ENCODE measurements at places on chromosomes 1 and 21.
A peak's percentile ranks its signal among the peaks of the same experiment; 100 is the strongest.

- no peak for DNase-seq
Measured at GRCh38 chr1:230913496-230913895, 45.2 kb upstream of the C1orf198 start.

- peak; percentile 2 for DNase-seq
Measured at GRCh38 chr1:153357853-153358690, at the start of gene S100A9. Gene S100A9 (plus strand): TSS chr1:153357854. CDS start chr1:153358284, 430 bp downstream.

- no peak for DNase-seq
Measured at GRCh38 chr1:58927041-58927721, 143.3 kb upstream of the JUN start.

DNA sequence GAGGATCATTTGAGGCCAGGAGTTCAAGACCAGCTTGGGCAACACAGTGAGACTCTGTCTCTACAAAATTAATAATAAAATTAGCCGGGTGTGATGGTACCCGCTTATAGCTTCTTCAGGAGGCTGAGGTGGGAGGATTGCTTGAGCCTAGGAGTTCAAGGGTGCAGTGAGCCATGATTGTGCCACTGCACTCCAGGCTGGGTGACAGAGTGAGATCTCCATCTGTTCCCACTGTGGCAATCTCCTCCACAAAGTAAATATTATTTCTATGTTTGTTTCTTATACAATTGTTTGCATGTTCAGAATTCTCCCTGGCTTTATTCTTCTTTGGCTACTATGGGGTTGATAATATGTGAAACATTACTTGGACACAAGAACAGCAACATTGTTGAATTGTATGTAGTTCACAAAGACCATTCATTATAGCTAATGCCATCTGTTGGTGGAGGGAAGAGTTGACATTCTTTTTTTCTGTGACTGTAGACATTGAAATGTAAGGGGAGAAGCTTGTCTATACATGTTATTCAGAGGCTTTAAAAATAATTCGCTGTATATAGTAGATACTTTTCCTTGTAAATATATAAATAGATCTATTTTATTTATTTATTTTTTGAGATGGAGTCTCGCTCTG, 47.8 kb upstream of the SRSF10 start:
- no peak for DNase-seq

DNA sequence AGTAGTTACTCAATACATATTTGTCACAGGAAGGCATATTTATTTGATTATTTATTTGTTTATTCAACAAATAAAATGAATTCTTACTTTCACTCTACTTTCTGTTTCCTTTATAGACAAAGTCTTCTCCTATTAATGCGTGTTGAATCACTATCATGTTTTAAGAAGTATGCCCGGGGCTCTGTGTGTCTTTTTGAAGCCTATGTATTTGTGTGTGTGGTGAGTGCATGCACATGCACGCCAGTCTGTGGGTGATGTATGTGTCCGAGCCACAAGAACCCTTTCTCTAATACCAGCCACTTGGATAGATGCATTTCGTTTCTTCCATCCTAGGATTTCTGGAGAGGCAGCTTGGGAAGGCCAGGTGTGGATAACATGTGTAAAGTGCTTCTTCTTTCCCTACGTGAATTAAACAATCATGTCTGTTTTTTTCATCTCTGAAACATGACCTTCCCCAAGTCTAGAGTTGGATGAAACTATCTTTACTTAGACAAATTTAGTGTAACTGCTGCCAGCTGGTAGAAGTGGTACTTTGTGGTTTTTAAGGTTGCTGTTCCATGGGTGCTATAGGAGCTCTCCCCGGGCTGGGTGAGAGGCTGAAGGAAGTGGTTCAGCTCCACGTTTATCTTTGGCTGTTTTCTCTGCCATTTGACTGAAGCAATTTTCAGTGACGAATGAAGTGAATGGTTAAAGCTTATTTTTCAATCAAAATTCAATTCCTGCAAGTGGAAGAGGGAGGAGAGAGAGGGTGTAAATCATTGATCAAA, 46.8 kb upstream of the PPM1J start:
- no peak for DNase-seq

DNA sequence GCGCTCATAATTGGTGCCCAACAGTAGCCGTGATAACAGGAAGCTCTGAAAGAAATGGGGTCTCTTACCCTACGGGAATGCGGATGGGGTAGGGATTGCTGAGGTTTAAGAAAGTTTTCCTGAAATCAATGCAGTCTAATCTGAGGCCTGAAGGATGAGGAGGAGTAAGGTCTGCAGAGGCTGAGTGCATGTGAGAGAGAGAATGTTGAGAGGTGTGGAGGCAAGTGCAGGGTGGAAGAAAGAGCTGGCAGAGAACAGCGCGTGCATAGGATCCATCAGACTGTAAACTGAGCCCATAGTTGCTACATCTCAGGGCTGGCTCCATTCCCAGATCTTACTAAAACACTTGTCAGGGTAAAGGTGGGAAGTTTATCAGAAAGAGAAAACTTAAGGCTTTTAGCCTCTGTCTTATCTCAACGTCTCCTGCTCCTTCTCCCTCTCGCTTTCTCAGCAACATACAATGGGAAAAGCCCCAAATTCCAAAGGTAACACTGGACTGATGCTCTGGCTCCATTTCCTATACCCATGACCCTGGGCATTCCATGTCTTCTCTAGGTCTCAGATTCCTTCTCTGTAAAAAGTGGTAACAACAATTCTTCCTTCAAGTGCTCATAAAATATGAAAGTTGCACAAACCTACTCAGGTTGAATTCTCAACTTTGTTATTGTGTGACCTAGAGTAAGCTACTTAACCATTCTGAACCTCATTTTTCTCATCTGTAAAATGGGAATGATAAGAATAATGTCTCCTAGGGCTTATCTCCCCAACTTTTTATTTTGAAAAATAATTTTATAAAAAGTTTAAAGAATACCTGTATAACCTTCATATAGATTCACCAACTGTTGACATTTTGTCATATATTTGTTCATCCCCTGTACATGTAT, 75.2 kb downstream of the SH3GLB1 start:
- no peak for DNase-seq

GRCh38 chr1:44643721-44644334, 30.5 kb downstream of the TMEM53 start:
- no peak for DNase-seq

GRCh38 chr1:96409689-96410088, 311.9 kb upstream of the PTBP2 start:
- no peak for DNase-seq
